ENCODE measurements at places on chromosomes 2 and 18.

- DNase-seq, result no peak
Observed at GRCh38 chr2:120963997-120964705, 228.5 kb downstream of the GLI2 start.

GRCh38 chr2:76895469-76895868 lies 626.7 kb downstream of the LRRTM4 start:
- DNase-seq, result no peak

GRCh38 chr2:100408104-100408503 lies 9.4 kb downstream of the CHST10 start:
- no peak for DNase-seq

GRCh38 chr2:3457524-3458395 lies 61.6 kb downstream of the ADI1 start:
- DNase-seq, result no peak

- no peak for DNase-seq
Observed at GRCh38 chr2:144102386-144102785, 417.5 kb downstream of the ZEB2 start.

GRCh38 chr2:85383850-85384249 lies 26.3 kb downstream of the CAPG start:
- DNase-seq, result no peak

DNA sequence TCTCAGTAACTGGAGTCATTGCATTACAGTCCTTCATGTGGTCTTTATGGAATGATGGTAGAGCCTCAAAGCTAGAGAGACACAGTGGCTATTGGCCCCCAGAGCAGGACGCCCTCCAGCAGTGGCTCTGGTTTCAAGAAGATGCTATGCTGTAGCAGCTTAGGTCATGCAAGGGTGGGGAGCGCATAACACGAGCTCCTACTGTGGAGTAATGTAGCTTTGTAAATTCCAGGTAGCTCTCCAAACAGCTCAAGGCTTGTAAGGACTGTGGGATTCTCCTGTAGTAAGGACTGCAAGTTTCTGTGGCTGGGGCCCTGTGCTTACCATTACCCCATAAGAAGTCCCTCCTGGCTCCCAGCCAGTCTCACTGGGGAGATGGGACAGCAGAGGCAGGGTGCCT lies 15.6 kb downstream of the APLF start:
- no peak for DNase-seq

GRCh38 chr2:235598026-235598425 lies 104.2 kb downstream of the AGAP1 start:
- DNase-seq, result no peak

DNA sequence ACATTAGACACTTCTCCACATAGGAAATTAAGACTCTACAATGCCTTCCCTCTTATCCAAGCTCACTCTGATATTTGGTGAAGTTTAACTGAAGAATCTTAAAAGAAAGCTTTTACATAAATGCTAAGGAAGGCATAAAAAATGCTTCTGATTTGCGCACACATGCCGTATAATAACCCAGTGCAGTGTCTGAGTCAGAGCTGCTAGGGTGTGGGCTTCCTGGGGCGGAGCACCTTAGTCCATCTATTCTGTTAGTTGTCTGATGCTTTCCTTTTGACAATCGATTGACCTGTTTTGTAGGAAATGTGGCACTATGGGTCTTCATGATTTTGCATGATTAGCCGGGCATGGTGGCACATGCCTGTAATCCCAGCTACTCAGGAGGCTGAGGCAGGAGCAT lies 231.5 kb downstream of the AFF3 start:
- no peak for DNase-seq

DNA sequence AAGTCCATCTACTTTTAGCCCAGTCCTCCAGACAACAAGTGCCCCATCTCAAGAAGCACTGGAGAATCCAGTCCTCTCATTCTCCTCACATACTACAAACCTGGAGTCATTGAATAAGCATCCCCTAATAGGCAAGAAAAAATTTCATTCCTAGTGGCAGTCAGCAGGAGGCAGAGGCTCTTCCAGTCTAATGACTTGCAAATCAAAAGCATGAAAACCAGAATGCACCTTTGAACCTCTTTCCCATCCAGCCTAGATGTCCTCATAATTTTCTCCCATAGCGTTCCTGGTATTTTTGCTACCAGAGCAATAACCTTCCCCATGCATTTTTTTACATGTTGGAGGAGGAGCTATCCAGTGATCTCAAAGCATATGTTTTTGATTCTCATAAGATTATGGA lies 252.6 kb downstream of the TTC32 start:
- DNase-seq, result no peak

DNA sequence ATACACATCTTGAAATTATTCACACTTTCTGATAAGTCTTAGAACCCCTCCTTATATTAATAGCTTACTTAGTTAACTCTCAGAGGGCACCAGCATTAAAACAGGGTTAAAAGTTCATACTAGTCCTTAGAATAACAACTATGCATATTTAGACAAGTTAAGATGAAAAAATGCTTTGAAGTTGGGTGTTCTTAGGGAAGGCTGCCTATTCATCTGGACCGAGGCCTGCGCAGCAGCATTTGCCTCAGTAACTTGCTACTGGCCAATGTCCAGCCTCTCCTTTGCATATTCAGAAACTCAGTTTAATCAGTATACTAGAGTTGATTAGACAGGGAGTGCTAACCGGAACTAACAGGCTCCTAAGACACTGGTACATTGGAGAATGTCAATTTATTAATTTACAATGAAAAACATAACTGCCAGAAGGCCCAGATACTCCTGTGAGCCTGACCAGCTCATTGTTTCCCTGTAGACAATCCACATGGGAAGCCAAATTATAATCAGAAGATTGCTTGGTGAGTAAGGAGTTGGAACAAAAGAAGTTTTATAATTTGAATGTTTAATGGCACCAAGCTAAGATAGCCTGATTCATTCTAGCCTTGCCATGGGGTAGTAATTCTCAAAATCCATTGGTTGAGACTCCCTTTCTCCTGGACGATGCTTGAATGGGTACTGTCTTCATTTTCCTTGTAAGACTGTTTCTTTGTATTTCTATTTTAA lies 48.9 kb downstream of the DYNC1I2 start:
- no peak for DNase-seq

GRCh38 chr2:28632791-28633190 lies 118.8 kb upstream of the PPP1CB start:
- no peak for DNase-seq

Data from stimulated activated naive CD8-positive, alpha-beta T cell treated with anti-CD3 and anti-CD28 coated beads, Interleukin-15, Interleukin-2, amounts not matched to agents 100 U/mL and 50 U/mL, for 24 hours (primary cell).